ENCODE measurements at places on chromosomes 4 and X.
A peak's percentile ranks its signal among the peaks of the same experiment; 100 is the strongest.

DNA sequence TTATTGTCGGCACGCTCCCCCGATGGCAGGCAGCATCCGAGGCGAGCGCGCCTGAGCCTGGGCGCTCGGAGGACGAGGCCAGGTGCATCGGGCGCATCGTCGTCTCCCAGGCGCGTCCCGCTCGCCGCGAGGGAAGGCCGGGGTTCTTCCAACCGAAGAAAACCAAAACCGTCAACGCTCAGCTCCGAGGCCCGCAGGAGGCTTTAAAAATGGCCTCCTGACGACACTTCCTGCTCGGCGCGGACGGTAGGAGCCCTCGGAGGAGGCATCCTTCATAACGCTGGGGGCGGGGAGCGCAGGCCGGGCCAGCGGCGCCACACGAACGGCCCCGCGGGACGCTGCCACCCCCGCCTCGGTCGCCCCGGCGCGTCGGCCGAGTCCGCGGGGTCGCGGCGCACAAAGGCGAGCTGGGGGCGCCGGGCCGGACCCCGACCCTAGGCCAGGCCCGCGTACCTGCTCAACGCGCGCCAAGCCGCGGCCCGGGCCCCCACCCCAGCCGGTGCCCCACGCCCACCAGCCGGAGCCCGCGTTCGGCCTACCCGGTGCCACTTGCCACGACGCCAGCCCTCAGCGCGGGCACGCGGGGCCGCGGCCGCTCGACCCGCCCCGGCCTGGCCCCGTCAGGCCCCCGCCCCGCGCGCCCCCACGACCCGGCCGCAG is 501 bp downstream of the ZNF518B start:
- DNase-seq: no peak

DNA sequence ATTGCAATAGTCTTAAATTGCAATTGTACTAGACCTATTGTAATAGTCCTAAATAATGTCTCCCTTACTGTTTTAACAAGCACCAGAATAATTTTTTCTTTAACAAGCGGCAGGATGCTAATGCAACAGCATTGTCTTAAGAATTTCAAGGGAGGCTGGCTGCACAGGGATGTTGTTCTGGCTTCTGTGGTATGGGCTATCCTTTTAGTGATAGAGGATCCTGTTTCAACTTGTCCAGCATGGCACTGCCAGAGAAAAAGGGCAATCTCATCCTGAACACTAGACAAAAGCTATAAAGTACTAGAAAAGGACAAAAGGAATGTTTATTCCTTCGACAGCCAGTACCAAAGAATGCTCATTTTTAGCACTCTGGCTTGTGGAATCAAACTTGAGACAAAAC is 405.5 kb upstream of the ACTRT1 start:
- DNase-seq: no peak

DNA sequence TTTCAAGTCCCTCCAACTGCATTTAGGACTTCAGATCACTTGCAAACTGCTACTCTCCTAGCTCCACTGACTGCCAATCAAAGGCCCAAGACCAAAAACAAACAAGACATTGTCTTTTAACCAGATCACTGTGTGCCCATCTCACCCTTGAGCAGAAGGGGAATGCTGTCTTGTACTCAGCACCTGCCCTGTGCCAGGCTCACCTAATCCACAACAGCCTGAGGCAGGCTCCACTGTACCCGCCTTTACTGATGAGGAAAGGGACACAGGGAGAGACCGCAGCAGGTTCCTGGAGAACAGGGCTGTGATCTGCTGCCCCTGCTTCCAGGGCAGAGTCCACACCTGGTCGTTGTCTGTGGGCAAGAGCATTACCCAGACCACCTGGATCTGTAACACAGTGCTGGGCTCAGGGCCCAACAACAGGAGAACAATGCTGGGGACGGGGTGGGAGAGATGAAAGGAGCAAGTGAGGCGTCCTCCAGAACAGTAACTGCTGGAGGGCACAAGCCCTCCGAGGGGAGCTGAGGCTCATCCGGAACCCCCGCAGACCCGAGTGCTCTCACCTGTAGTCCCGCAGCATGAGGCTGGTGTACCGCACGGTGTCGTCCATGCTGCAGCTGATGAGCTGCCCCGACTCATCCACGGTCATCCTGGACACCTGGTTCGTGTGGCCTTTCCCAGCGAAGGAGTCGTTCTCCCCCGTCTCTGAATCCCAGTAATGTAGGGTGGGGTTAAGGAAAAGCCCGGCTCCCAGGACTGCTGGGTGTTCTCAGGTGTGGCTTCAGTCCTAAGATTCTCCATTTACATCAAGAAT is 33.9 kb downstream of the WDR1 start:
- peak; percentile 18 for DNase-seq

GRCh38 chr4:70651864-70652506 is 14.3 kb downstream of the JCHAIN start:
- DNase-seq: no peak

DNA sequence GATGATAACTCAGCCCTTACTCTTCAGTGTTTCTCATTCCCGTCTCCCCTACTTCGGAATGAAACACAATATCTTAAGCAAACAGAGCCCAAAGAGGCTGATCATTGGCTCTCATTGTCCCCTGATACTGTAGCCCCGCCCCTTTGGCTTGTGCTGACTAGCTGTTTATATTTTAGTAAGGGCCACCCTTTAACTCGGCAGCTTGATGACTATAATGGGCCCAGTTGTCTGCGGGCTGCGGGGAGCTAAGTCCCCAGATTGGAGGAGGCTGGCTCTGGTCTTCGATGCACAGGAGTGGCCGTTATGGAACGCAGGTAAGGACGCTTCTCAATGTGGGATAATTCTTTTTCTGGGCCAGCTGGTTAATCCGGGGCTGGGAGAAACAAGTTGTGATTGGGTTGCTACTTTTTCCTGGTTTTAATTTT is at the start of gene TRIM2:
TSS of gene TRIM2 (plus strand) at position 197 of the 425 bp plus-strand sequence. CDS start at position 285, 88 bp downstream.
- peak; percentile 88 for DNase-seq

DNA sequence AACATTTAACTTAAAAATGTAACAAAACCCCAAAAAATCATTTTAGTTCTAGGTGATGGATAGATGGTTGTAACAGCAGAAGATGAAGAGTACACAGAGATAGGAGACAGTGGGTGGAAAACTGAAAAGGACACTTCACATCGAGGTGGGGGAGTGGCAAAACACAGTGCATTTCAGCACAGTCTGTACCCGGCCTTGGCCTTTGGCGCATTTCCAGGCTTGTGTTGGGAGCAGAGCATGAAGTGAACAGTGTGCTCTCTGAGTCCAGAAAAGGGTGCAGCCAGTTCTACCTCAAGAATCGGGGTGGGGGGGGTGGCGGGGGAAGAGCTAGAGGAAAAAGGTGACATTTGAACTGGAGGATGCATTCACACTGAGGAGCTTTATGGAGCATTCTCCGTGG is 4.3 kb downstream of the TSPYL2 start:
- peak; percentile 57 for DNase-seq

DNA sequence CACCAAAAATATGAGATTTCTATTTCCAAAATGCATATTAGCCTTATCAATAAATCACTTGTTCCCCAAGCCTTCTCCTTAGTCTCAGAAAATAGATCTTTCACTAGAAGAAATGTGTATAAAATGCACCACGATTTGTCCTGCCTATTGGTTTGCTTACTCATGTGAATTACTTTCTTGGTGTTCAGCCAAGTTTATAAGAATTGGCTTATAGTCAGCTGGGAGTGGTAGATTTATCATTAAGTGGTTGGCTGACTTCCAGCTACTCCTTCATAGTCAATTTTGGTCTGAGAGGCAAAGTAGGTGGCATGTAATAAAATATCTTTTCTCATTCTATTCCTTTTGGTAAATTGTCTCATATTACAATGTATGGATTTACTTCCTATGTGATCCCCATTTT is 1.3 kb downstream of the SULT1E1 start:
- DNase-seq: no peak

DNA sequence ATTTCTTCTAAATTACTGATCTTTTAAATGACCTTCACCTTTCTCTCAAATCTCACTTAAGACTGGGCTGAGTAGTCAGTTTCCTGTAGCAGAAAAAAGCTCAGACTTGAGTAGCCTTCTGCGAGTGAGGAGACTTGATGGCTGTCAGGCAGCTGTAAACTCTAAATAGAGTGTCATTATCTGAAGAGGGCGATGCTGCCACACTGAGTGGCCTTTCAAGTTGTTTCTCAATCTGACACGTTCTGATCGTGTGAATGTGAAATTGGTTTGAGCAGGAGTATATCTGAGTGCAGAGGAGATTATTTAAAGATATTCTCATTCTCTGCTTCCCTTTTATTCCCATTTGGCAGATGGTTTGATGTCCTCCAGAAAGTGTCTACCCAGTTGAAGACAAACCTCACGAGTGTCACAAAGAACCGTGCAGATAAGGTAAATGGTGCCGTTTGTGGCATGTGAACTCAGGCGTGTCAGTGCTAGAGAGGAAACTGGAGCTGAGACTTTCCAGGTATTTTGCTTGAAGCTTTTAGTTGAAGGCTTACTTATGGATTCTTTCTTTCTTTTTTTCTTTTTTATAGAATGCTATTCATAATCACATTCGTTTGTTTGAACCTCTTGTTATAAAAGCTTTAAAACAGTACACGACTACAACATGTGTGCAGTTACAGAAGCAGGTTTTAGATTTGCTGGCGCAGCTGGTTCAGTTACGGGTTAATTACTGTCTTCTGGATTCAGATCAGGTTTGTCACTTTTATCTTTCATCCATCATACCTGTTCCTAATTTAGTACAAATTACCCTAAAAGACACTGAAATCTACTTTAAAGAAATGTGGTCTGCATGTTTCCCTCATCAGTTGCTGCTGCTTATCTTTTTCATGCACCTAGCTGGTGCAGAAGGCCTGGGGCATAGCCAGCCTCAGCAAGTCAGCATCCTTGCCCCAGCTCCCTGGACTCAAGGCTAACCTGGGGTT is 74.3 kb upstream of the MSANTD1 start:
- DNase-seq: no peak

GRCh38 chrX:7059214-7059838 is 88.2 kb upstream of the STS start:
- no peak for DNase-seq

DNA sequence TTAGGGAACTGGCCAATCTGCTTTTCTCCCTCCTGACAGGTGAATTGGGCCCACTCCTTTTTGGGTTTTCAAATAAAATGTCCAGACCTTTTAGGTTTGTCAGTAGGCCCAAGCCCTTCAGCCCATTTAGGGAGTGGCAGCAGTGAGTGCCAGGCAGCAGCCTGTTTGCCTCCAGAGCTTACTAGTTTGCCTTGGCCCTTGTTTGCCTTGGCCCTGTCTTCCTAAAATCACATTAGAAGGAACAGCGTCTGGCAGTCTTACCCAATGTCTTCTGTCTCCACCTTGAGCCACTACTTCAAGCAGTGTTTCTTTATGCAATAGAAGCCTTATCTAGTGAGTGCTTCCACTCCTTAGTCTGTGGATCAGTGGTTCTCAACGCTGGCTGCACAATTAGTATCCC is 117.1 kb downstream of the TMEM164 start:
- no peak for DNase-seq

DNA sequence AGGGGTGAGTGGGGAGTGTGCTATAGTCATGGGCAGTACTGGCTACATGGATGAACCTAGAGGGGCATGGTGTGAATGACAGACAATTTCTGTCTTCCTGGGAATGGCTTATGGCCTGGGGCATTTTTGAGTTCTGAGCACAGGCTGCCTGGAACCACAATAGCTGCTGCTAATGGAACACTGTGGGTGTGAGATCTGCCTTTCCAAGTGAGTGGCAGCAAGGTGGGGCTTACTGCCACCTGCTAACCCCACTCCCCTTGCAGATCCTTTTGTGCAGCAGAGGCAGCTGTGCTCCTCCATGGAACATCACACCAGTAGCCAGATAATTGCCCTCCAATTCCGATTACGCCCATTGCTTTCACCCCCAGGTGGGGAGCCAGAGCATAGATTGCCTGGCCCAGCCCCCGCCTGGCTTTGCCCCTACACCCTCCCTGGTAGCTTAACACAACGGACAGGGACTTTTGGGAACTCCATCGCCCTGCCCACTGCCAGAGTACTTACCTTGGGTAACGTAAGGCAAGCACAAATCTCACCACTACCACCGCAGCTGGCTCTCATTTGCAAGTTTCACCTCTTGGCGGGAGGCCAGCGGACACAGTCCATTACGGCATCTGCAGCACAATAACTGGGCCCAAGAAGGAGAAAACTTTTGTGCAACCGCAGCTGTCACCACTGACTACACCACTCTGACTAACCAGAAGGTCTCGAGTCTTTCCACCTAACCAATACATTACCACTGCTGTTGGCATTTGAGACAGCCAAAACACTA is 421.2 kb upstream of the NWD2 start:
- no peak for DNase-seq

GRCh38 chr4:114734594-114734993 is 136.0 kb downstream of the UGT8 start:
- DNase-seq: no peak

DNA sequence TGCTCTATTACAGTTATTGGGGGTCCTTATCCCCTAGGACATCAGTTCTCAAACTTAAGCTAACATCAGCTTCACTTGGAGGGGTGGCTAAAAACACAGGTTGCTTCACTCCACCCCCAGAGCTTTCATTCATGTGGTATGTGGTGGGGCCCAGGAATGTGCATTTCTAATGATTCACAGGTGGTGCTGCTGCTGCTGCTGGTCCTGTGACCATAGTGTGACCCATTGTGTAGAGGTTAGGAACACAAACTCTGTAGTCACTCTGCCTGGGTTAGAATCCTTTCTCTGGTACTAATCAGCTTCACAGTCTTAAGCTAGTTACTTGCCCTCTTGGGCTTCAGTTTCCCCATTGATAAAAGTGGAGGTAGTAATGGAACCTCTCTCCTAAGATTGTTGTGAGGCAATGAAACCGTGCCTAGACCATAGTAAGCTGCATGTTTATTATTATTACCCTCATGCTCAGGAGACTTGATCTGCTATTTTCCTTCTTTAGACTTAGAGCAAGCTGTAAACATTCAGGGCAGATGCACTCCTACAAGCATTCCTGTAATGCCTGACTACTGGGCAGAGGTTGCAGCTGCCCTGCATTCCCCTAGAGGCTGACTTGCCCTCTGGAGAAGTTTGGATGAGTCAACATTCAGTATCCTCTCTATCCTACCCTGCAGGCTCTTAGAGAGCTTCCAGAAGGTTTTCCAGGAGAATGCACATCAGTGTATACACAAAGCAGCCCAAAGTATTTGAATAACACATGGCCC is 94.1 kb upstream of the ACSL4 start:
- no peak for DNase-seq

- DNase-seq: no peak
These were observed 97.3 kb downstream of the RS1 start for GRCh38 chrX:18574591-18574990.

- DNase-seq: no peak
These were observed 46.1 kb downstream of the CNOT6L start for GRCh38 chr4:77773101-77773500.

- DNase-seq: no peak
These were observed 15.1 kb downstream of the PALLD start for GRCh38 chr4:168511780-168512489.

GRCh38 chrX:35458142-35458541 is 340.0 kb upstream of the MAGEB16 start:
- no peak for DNase-seq

DNA sequence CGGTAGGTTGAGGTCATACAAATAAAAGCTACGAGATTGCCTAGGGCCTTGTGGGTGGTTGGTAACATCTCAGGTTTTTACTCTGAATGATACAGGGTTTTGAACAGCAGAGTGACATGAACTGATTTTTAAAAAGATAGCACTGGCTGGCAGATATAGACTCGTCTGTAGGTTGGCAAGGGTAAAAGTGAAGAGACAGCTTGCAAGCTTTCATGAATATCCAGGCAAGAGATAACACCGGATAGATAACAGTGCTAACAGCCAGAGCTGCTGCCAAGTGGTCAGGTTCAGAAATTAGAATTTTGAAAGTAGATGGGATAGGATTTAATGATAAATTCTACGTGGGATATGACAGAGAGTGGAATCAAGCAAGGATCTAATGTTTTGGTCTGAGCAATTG is 299.7 kb upstream of the AADAT start:
- DNase-seq: no peak

Data from dorsolateral prefrontal cortex (tissue), 122 donors.